ENCODE measurements at places on chromosomes 16 and 17. TPM values are rescaled to one million over a fixed set of nuclear protein-coding genes. Genes with fewer than 3 reads are reported as not detected.

DNA sequence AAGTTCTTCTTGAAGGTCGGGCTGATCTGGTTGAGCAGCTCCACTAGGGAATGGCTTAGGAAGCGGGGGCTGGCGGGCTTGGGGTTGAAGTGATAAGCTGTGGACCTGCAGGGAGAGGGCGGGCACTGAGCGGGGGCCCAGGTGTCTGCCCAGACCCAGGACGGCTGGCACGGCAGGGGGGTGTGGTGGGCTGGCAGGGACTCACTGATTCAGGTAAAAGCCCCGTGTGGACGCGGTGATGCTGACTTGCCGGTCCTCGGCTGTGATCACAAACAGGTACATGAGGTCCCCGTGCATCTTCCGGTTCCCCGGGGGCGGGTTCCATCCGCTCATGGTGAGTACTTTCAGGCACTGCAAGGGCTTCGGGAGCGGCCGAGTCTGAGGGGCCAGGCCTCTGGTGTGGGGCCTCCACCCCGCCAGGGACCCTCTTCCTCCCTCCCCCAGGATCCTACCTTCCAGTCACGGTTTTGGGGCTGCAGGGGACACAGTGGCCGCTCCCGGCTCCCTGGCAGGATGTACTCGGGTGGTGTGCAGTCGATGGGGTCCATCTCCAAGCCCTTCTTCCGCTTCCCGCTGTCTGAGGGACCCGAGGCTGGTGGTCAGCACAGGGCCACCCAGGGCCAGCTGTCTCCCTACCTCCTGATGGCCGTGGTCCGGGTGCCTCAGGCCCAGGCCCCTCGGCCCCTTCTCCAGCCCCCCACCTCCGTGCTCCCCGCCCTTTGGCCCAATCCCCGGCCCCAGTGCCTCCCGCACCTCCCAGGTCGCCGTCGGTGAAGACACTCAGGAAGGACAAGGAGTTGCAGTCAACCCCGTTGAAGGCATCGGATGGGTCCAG, 10.2 kb downstream of the CLUH start:
- no peaks in the 10 kb centered on the region for H3K27me3 ChIP-seq
- no peak for DNase-seq
- H3K4me3 ChIP-seq = no peak overlapping the region
- H3K27ac ChIP-seq = no peak overlapping the region
- H3K4me1 ChIP-seq = peaks cover under 1% of the 10 kb centered on the region

SLFN14 gene
- not detected for total RNA-seq

GRCh38 chr17:51398128-51398525, 137.8 kb downstream of the UTP18 start:
- no peaks in the 10 kb centered on the region for H3K4me1 ChIP-seq
- H3K36me3 ChIP-seq = no peaks in the 10 kb centered on the region
- no peak overlapping the region for H3K27ac ChIP-seq
- no peak overlapping the region for H3K4me3 ChIP-seq
- no peaks in the 10 kb centered on the region for H3K27me3 ChIP-seq

DNA sequence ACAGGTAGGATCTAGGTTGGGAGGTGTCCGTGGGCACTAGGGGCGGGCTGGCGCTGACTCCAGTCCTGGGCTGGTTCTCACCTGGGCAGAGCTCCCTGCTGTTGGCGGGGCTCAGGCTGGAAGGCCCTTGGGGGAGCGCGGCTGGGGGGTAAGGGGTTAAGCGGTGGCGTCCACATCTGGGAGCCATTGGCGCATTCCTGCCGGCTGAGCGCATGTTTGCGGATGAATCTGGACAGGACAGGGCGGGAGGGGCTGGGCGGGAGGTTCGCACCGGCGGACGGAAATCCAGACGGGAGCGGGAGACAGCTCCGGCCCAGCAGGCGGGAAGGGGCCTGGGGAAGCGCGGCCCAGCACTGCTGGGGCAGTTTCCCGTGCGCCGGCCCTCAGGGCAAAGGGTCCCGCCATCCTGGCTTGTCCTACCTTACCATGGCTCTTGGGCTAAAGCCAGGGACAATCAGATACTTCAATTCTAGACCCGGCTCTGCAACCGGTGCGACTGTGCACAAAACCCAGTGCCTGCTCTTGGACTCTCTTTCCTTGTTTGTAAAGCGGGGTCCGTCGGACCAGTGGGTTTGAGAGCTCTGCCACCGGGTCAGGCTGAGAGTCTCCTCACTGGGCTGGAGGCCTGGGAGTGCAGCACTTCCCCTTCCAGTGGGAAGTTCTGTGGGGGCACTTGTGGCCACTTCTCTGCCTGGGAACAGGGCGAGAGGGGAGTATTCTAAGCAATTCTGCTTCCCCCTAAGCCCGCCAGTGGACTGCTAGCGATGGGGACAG, 7.8 kb downstream of the RARA start:
- H3K4me1 ChIP-seq = peaks cover 98% of the 10 kb centered on the region
- no peaks in the 10 kb centered on the region for H3K36me3 ChIP-seq
- H3K4me3 ChIP-seq = peak overlapping the region; percentile 96
- no peaks in the 10 kb centered on the region for H3K27me3 ChIP-seq
- peak overlapping the region; percentile 97 for H3K27ac ChIP-seq

- H3K36me3 ChIP-seq = no peaks in the 10 kb centered on the region
- no peaks in the 10 kb centered on the region for H3K27me3 ChIP-seq
- H3K4me1 ChIP-seq = peaks cover 59% of the 10 kb centered on the region
- H3K27ac ChIP-seq = peak overlapping the region; percentile 72
- H3K4me3 ChIP-seq = no peak overlapping the region
- DNase-seq = no peak
Observed at GRCh38 chr16:70735141-70735979, 49.5 kb upstream of the MTSS2 start.

GRCh38 chr17:44931376-44931775, 16.1 kb upstream of the GFAP start:
- H3K27ac ChIP-seq = no peak overlapping the region
- DNase-seq = no peak
- peaks cover 49% of the 10 kb centered on the region for H3K36me3 ChIP-seq
- H3K4me3 ChIP-seq = no peak overlapping the region
- no peaks in the 10 kb centered on the region for H3K27me3 ChIP-seq

KRTAP9-4 gene
- not detected for total RNA-seq

MEFV gene
- 1.5 TPM for total RNA-seq

CHRNB1 gene
- 2.5 TPM for total RNA-seq

DNA sequence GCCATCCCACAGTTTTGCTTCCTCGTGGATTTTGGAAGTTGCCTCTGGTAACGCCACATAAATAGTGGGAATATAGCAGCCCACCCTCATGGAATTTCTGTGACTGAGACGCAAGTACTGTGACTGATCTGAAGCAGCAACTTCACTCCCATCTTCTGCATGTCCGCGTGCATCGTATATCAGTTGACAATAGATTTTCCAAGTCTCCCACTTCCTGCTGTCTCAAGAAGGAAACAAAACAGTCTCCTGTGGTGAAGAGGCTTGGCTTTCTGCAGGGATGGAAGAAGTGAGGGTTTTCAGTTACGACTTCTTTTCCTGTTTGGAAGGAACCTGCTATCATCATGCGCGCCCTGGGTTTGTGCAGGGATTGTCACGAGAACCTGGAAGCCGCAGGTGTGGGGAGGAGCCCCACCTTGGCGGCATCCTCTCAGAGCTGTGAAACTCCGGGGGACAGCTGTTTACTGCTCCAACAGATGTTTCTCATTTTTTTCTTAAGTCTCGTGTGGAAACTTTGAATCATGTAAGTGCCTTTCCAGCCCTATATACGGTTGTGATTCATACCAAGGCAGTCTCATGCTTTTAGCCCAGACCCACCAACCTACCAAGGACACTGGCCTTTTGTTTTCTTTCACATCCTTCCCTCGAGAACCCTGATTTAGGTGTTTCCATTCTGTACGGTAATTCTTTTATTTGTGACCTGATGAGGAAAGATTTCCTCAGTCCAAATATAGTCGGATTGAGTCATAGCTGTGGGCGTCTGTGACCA, 57.5 kb downstream of the WIPI1 start:
- no peaks in the 10 kb centered on the region for H3K27me3 ChIP-seq
- H3K4me1 ChIP-seq = peaks cover 4% of the 10 kb centered on the region
- no peak overlapping the region for H3K4me3 ChIP-seq
- DNase-seq = no peak

OTOP2 gene
- 0.38 TPM for total RNA-seq

SLC46A1 gene
- 2.3 TPM for total RNA-seq

DNA sequence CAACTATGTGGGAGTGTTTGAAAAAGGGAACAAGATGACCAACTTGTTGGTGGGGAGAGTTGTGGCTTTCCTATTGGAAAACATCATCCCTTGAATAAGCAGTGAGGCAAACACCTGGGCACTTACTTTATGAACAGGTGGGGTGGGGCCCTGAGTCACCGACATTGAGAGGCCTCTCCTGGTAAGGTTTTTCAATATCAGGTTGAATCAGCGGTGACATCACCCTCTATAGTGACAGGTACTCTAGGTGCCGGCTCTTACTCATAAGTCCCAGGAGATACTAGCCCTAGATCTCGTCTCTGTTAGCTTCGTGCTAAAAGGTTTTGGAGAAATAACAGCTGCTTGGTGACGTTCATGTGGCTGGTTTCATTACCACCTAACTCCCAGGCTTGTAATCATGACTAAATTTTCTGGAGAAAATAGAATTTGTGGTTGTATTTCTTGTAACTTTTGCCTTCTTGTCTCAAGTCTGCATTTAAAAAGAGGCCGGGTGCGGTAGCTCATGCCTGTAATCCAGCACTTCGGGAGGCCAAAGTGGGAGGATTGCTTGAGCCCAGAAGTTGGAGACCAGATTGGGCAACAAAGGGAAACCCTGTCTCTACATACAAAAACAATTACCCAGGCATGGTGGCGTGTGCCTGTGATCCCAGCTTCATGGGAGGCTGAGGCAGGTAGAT, 19.3 kb downstream of the CDH1 start:
- no peaks in the 10 kb centered on the region for H3K27me3 ChIP-seq
- H3K27ac ChIP-seq = peak overlapping the region; percentile 89
- no peaks in the 10 kb centered on the region for H3K36me3 ChIP-seq
- DNase-seq = no peak
- H3K4me3 ChIP-seq = no peak overlapping the region
- peaks cover 12% of the 10 kb centered on the region for H3K4me1 ChIP-seq

- no peak overlapping the region for H3K4me3 ChIP-seq
- no peaks in the 10 kb centered on the region for H3K27me3 ChIP-seq
- H3K27ac ChIP-seq = no peak overlapping the region
- no peak for DNase-seq
Observed at GRCh38 chr17:39933912-39934311, 6.4 kb downstream of the LRRC3C start.

GRCh38 chr17:62668091-62668804, 40.8 kb downstream of the MRC2 start:
- peak overlapping the region; percentile 76 for H3K27ac ChIP-seq
- no peaks in the 10 kb centered on the region for H3K27me3 ChIP-seq
- no peaks in the 10 kb centered on the region for H3K4me1 ChIP-seq

GRCh38 chr17:63024201-63024600, 58.2 kb downstream of the TANC2 start:
- H3K4me3 ChIP-seq = no peak overlapping the region
- peaks cover 2% of the 10 kb centered on the region for H3K4me1 ChIP-seq
- no peak for DNase-seq
- no peaks in the 10 kb centered on the region for H3K36me3 ChIP-seq
- H3K27ac ChIP-seq = no peak overlapping the region
- H3K27me3 ChIP-seq = no peaks in the 10 kb centered on the region

CMTM2 gene
- not detected for total RNA-seq

ABR gene
- total RNA-seq = 77.3 TPM

GRCh38 chr17:15398736-15399331, 57.4 kb upstream of the TEKT3 start:
- no peaks in the 10 kb centered on the region for H3K27me3 ChIP-seq
- DNase-seq = no peak
- no peaks in the 10 kb centered on the region for H3K36me3 ChIP-seq

EMC8 gene
- total RNA-seq = 18.7 TPM

- no peaks in the 10 kb centered on the region for H3K4me1 ChIP-seq
- no peak overlapping the region for H3K4me3 ChIP-seq
Observed at GRCh38 chr16:26830428-26831127, 236.1 kb upstream of the C16orf82 start.

OR2C1 gene
- total RNA-seq = not detected

DNA sequence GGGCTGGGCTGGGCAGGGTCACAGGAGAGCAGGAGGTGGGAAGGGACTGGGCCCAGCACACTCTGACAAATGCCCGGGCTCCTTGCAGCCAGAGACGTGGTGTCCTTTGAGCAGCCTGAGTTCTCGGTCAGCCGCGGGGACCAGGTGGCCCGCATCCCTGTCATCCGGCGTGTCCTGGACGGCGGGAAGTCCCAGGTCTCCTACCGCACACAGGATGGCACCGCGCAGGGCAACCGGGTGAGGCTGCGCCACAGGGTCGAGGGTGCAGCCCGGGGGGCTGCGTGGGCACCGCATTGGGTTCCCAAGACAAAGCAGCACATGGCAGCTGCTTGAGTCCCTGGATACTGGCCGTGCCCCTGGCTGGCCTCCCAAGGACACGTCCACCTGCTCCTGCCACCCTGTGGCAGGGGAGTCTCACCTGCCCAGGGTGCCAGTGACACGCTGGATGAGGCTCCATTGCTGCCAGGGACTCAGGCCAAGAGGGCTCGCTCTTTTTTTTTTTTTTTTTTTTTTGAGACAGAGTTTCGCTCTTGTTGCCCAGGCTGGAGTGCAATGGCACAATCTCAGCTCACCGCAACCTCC, 21.3 kb downstream of the GALK1 start:
- H3K27ac ChIP-seq = no peak overlapping the region
- H3K4me1 ChIP-seq = peaks cover 3% of the 10 kb centered on the region
- H3K4me3 ChIP-seq = no peak overlapping the region
- no peak for DNase-seq
- H3K27me3 ChIP-seq = no peaks in the 10 kb centered on the region
- H3K36me3 ChIP-seq = peaks cover 94% of the 10 kb centered on the region

DNA sequence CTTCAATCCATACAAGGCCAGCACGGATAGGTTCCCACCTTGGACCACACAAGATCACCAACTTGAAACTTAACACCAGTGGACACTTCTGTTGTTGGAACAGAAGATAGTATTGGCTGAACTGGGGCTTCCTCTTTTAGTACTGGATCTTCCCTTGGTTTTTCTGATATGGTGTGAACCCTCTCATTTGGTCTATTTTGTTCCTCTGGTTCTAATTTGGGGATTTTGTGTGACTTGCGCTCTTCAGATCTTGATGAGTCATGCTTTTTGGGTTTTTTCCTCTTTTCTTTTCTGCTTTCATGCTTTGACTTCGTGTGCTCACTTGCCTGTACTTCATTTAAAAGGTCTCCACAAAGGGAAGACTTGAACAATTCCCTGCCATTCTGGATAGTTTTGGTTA, 39.0 kb downstream of the SOST start:
- no peak overlapping the region for H3K4me3 ChIP-seq
- no peaks in the 10 kb centered on the region for H3K27me3 ChIP-seq
- DNase-seq = no peak
- no peaks in the 10 kb centered on the region for H3K36me3 ChIP-seq
- H3K27ac ChIP-seq = peak overlapping the region; percentile 96
